ENCODE measurements at places on chromosomes 2 and 18.

DNA sequence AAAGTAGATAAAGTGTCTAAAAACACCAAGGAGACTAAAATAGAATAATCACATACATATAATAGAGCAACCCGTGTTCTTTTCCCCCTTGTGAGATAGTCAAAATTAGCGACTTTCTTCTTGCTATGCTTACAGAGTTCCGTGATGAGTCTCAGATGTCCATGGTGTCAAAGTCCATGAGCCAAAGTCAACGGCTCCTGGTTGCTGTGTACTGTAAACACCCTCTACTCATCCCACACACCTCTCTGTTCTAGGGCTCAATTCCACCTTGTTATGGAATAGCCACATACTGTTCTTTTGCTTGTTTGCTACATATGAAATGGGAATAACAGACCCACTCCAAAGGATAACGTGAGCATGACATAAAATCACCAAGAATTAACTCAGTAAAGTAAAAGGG is 52.5 kb downstream of the GAREM1 start:
- no peak for DNase-seq

DNA sequence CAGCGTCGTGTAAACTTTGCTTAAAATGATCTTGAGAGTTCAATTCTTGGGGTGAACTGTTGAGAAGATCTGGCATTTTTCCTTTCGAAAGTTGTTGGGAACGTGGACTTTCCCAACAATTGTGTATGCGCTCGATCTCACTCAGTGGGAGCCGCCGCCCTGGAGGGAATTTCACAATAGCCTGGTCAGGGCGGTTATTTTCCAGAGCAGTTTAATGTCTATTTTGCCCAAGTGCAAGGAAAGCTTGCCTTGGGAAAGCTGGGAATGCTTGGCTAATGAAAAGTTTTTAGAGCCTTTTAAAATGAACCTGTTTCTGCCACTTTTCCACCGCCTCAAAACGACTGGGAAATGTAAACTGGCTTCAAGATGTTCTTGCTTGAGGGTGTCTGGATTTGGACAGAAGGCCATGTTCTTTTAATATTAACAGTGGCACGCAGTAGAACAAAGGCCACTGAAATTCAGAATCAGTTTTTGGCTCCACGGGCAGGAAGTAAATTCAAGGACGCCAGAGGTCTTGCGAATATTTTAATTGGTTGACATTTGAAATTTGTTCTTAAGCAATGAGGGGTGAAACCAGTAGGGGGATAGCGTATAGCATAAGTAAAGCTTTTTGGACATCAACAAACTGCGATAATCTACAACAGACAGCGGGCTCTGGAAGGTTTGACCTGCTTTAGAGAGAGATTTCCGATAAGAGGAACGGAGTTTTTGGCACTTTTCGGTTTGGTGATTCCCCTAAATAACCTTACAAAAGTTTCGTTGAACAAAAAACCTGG is 1.2 kb downstream of the CFLAR start:
- no peak for DNase-seq

DNA sequence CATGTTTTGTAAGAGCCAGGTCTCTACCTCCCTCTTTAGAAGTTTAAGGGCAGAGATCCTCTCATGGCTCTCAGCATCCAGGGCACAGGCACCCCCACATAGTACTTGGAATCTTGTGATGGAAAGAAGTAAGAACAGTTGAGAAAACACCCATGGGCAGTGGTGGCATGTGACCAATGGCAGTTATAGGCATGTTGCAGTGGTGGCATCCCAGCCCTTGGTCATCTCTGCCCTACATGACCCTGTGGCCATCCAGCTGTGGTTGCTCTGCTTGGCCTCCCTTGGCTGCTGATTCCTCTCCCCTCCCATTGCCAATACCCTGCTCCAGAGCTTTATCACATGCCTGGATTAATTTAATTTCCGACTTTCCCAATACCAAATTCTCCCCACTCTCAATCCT is 13.3 kb upstream of the MSH2 start:
- DNase-seq, result no peak

- DNase-seq, result peak; percentile 50
Observed at GRCh38 chr2:29314816-29315571, 199.8 kb downstream of the CLIP4 start.
